ENCODE measurements at places on chromosomes 11 and 22.
A peak's percentile ranks its signal among the peaks of the same experiment; 100 is the strongest.

- DNase-seq, result no peak
Observed at GRCh38 chr11:6095798-6096197, 11.7 kb upstream of the OR56B4 start.

GRCh38 chr11:130615561-130615960 is 167.1 kb downstream of the ADAMTS15 start:
- no peak for DNase-seq

DNA sequence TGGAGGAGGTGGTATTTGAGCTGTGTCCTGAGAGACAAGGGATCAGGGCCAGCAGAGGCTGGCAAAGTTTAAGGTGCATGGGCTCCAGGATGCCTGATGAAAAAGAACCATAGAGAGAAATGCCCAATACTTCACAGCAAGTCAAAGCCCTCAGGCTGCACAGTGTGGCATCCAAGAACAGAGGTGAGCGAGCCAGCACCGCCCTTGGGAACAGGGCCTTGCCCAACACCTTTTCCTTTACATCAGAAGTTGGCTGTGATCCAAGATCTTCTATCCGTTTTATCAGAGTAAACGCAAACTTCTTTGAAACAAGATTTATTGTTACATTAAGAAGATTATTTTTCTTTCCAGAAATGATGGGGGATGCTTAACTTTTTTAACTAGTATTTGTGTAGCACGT is 1.4 kb downstream of the B3GNT6 start:
- DNase-seq, result no peak

DNA sequence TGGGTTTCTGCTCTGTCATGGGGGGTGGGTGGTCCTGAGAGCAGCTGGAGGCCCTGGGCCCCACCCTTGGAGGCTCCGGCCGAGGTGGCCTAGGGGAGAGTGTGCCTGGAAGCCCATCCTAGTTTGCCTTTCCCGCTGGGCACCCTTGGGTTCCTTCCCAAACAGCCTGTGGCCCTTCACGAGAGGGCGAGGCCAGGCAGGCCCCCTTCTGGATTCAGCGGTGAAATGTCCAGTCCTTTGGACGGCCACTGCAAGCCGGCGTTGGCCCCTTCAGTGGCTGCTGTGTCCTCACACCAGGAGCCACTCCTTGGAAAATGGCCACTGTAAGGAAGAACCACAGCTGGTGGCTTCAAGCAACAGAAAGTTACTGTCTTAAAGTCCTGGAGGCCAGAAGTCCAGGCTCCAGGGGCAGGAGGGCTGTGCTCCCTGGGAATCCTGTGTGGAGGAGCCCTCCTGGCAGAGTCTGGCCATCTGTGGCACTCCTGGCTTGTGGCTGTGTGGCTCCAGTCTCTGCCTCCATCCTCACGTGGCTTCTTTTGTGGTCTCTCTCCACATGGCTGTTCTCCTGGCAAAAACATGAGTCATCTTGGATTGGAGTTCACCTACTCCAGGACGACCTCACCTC is 854.1 kb downstream of the TBC1D22A start:
- DNase-seq, result no peak

DNA sequence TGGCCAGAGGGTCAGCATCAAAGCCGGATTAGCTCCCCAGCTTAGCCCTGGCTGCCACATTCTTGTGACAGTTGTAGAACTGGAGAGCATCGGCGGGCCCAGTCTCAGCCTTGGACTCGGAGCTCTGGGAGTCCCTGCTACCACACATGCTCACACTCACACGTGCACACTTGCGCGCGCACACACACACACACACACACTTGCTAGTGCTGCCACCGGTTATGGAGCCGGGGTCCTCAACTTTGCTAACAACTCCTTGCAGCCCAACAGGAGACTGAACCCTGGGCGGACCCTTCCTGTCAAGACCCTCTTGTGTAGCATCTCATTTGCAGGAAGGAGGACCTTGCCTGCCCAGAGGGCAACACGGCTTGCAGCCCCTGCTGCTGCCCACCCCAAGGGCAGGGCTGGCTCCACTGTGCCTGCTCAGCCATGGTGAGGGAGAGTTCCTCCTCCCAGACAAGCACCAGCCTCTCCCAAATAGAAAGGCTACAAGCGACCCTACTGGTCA is 107.6 kb downstream of the WNT7B start:
- DNase-seq, result no peak

DNA sequence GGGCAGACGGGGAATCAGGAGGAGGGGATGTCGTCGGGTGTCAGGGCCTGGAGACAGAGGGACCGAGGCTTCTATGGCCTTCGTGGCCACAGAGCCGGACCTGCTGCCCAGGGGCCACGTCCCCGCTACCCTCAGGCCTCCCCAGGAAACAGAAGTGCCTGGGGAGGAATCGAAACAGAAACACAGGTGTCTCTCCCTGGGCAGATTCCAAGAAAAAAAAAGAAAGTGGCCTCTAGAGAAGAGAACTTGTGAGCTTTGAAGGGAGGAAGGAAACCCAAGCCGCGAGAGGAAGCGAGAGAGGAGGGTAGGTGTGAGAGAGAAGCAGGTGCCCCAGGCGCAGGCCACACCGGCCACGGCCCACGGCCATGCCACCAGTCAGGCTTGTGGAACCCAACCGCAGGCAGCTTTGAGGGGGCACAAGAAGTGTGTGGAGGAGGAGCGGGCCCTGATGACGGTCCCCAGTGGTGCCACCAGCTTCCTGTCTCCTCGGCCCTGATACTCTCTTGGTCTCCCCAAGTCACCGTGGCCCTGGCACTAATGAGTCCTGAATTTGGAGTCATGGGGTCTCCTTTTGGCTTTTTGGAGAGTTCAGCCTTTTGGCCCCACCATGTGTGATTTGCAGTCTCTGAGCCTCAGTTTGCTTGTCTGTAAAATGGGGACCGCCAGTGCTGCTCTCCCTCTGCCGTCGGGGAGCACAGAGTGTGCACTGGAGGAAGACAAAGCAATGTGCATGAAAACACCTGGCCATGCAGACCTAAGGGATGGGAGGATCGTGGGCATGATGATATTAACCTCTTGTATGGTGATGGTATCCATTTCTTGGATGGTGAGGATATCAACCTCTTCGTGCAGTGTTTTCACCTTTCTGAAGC is 25.2 kb downstream of the LIF start:
- no peak for DNase-seq

- DNase-seq, result no peak
Observed at GRCh38 chr11:6620636-6621035, 1.4 kb upstream of the TPP1 start.

GRCh38 chr11:36467916-36468315 is 42.2 kb downstream of the TRAF6 start:
- DNase-seq, result no peak

DNA sequence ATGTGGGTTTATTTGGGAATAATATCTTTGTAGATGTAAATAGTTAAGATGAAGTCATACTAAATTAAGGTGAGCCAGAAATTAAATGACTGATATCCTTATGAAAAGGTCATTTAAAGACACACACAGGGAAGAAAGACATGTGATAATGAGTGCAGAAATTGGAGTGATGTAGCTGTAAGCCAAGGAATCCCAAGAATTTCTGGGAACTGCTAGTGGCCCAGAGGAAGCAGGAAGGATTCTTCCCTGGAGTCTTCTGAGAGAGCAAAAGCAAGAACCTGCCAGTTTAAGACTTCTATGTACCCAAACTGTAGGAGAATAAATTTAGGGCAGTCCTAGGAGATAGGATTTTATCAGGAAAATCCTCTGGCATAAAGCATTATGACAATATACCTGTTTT is 66.9 kb downstream of the LRRC4C start:
- no peak for DNase-seq

GRCh38 chr22:42974223-42974622 is 40.7 kb downstream of the PACSIN2 start:
- no peak for DNase-seq

DNA sequence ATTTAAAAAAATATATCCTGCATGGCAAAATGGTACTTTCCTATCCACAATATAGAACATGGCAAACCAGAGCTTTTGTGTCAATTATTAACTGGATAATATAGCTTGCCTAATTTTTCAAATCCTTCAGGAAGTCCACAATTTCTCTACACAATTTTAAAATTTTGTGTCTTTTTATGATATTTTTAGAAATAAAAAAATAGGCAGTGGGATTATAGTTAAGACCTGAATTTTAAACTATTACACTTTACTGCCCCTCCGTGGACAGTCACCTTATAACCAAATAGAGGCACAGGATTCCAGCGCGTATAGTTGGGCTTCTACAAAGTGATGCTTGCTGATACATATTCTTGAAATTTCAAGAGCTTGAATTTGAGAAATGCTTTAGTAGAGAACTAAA is 2.1 kb upstream of the DMC1 start:
- DNase-seq, result peak; percentile 11

GRCh38 chr11:90590286-90590685 is 367.4 kb upstream of the CHORDC1 start:
- no peak for DNase-seq

- DNase-seq, result no peak
Observed at GRCh38 chr11:1864231-1864630, 11.3 kb downstream of the LSP1 start.

GRCh38 chr11:116874251-116874650 is 36.8 kb upstream of the APOA1 start:
- no peak for DNase-seq
